ENCODE measurements at places on chromosomes 7 and 10. TPM values are rescaled to one million over a fixed set of nuclear protein-coding genes. Genes with fewer than 3 reads are reported as not detected.

DNA sequence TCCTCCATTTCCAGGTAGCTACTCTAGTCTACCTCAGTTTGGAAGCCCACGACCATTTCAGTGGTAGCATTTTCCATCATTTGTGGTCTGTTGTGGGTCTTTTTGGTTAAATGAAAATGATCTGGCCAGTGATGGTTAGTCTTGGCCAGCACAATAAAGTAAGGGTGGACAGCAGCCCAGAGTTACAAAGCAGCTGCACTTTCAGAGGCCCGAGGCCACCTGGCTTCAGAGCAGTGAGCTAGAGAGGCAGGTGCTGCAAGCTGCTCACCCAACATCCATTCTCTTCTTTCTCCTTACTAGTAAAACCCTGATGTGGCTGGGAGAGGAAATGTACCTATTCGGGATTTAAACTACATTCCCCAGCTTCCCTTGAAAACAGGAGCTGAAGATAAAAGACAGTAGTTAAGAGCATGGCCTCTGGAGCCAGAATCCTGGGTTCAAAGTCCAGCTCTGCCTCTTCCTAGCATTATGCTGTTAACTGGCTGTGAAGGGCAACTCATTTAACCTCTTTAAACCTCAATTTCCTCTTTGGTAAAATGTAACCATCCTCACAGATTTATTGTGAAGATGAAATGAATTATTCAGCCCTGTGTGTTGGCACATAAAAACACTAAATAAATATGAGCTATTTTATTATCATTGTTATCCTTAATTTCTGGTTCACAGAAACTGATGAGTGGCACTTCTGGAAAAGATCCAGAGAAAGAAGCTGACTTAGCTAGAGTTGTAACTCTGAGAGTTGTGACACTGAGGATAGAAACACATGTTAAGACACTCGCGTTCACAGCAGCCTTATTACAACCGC is 517.4 kb downstream of the PARD3 start:
- no peak for DNase-seq

DNA sequence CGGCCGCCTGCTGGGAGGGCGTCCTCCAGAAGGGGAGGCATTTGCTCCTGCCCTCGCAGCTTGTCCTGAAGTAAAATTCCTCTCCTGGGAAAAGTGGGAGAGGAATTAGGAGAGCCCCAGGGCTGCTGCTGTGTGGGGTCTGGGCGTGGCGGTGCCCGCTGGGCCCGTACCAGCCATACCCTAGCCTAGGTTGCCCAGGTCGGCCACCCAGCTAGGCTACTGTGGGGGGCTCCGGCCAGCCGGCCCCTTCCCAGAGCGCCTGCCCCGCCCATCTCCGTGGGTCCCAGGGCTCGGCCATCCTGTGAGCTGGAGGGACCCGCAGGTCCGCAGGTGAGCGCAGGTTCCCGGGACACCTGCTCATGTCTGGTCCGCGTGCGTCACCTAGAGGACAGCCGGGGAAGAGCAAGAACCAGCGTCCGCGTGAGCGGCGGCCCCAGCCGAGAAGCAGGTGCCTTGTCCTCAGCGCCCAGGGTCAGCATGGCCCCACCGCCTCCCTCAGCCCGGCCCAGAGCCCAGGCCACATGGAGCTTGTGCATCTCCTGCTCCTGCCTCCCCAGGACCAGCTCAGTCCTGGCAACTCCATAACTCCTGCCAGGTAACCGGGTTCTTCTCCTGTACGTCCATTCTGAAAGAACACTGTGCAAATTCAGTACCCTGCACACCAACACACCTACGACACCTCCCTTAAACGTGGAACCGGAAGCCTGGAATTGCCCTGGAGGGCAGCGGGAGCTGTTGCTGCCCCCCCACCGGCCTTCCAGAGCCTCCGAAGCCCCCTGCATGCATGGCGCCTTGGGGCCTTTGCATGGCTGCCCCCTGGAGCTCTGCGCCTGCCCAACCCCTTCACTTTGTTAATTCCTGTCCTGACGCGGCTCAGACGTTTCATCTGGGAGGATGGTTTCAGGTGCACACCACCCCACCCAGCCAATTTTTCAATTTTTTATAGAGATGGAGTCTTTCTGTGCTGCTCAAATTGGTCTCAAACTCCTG is 22.8 kb upstream of the FOXL3 start:
- DNase-seq: no peak

The PRKAR2B gene
- total RNA-seq: 1.2 TPM

DNA sequence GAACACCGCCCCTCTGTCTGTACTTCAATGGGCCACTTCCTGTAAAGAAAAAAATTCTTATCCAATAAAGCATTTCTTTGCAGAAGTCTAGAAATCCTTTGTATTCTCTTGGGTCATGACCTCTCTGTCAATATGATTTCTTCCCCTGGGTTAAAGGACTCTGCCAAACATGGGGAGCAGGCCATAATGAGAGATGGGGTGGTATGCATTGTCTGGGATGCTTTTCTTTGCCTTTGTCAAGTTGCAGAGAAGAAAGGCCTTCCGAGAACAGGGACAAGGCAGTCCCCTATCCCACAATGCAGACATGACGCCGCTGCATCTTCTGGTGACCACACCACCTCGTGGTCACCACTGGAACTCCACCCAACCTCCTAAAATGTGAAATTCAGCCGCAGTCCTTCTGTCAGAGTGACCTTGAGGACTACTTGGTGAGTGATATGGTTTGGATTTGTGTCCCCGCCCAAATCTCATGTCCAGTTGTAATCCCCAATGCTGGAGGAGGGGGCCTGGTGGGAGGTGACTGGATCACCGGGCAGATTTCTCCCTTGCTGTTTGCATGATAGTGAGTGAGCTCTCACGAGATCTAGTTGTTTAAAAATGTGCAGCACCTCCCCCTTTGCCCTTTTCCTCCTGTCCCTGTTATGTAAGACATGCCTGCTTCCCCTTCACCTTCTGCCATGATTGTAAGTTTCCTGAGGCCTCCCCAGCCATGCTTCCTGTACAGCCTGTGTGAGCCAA is 15.2 kb upstream of the FRMPD2 start:
- DNase-seq: peak; percentile 25

DNA sequence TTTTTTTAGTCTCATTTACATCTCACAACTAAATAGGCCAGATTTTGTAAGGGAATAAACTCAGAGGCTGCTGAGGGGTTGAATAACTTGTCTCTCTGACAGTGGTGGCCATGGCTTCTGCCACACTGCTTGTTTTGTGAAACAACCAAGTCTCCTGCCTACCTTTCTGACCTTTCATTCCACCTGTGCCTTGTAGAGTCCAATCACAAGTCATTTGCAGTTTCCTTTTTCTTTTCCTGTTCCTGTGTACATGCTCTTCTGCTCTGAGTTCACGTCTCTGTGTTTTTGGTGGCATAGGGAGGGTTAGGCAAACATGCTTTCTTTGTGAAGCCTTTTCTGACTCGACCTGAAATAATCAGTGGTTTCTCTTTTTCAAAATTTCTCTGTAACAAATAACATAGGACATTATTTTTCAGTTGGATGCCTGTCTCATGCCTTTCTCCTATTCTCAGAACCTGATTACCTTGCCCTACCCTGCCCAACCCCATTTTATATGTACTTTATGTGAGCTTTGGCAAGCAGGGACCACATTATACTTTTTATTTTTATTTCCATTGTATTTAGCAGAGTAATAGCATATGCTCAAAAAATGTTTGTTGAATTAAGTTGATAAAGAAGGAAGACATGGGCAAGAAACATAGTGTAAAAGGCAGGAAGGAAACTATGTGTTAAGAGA is 81.7 kb downstream of the HDAC9 start:
- no peak for DNase-seq

DNA sequence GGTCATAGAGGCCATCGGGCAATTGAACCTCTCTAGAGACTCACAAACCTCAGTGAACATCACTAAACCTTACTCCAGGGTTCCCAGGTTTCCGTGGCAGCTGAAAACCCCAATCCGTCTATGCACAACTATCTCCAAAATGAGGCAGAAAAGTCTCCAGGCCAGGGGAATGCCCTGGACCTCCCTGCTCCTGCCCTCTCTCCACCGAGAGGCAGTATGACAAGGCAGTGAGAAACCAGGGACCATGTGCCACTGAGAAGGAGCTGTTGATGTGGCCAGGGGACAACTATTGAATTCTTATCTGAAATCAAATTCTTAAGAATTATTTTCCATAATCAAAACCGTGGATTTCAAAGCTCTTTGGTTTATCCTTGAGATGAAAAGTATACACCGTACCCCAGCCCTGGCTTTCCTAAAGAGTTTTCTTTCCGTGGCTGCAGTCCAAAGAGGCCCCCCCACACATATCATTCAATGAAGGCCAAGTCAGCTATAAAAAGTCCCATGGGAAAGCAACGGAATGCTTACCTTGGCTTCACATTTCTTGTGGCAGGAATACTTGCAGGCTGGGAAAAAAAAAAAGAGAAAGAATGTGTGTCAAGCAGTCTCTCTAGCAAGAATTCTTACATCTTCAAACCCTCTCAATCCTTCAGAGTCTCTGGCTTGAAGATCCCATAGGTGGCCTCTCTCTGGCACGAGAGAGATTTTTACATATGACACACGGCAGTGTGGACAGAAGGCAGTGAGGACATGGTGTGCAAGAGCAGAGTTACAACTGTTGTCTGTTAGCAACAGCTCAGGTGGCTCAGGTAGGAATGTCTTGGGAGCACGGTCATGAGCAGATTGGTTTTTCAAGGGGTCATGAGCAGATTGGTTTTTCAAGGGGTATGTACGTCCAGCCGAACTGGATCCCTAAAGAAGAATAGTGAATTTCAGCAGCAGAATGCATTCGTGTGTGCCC is 75.2 kb downstream of the TNS3 start:
- DNase-seq: no peak

GRCh38 chr10:72557362-72557761 is 68.5 kb downstream of the MICU1 start:
- DNase-seq: no peak

DNA sequence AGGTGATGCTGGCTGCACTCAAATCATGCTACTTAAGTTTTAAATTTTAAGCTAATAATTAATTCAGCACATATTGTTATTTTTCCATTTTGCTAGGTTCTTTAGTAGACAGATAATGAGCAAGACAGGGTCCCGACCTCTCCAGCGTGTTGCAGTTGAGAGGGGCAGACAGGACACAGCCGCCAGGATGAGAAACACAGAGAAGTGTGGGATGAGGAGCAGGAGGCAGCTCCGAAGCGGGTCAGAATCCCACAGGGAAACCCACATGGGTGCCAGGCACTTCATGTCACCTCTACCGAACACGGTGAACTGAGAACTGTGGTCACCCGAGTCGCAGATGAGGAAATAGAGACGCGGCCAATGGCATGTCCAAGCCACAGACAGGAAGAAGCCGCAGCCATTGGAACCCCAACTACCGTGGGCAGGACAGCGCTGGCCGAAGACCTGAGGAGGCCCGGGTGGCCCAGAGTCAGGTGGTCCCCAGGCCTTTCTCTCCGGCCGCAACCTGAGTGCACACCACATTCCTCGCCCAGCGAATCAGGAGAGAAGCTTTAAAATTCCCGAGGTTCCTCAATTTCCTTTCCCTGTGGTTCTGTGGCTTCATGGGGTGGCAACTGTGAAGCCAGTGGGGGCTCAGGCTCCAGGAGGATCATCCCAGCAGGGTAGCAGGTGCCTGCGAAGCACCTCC is 213.0 kb downstream of the DNAJB6 start:
- DNase-seq: no peak

- DNase-seq: no peak
These were observed 566.9 kb downstream of the TCERG1L start for GRCh38 chr10:130744631-130745030.

GRCh38 chr7:32890010-32890792 is 1.4 kb downstream of the KBTBD2 start:
- DNase-seq: peak; percentile 74

The ACTR3C gene
- 6.6 TPM for total RNA-seq

- no peak for DNase-seq
These were observed 213.6 kb downstream of the FAM107B start for GRCh38 chr10:14560791-14561765.

- no peak for DNase-seq
These were observed 280.4 kb downstream of the CELF2 start for GRCh38 chr10:11298116-11298515.

- no peak for DNase-seq
These were observed 49.9 kb downstream of the CHST15 start for GRCh38 chr10:124043310-124044142.

The MMP21 gene
- total RNA-seq: not detected

The CTNNA3 gene
- total RNA-seq: not detected

DNA sequence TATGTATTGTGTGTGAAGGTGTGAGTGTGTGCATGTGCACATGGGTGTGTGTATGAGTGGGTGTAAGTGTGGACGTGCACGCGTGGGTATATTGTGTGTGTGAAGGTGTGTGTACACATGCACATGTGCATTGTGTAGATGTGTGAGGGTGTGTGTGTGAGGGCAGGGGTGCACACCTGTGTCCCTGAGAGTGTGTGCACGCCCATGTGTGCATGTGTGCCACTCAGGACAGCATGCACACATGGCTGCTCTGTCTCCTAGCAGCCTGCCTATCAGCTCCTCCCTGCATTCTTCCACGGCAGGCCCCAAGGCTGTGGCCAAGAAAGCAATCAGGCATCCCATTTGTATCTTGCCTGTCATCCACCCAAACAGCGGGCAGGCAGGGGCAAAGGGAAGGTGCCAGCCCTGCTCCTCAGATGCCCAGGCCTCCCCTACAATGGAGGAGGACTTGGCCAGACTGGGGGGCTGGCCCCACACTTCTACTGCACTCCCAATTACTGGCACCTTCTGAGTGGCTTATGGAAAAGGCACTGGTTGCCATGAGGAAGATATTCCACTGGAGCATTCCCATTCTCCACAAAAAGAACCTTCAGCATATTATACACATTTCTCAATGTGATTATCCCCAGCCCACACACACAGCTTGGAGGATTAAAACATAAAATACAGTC is 380.4 kb upstream of the ZMIZ1 start:
- no peak for DNase-seq

The SPDYE2B gene
- total RNA-seq: not detected

GRCh38 chr10:97836446-97836845 is 13.2 kb upstream of the GOLGA7B start:
- no peak for DNase-seq

Measured in CD8-positive, alpha-beta memory T cell (primary cell).